ENCODE measurements at places on chromosomes 2 and 18. TPM values are rescaled to one million over a fixed set of nuclear protein-coding genes. Genes with fewer than 3 reads are reported as not detected.

REG3G gene
- total RNA-seq: not detected

ASPRV1 gene
- 0.15 TPM for total RNA-seq

PLGLB2 gene
- 2.1 TPM for total RNA-seq

EGR4 gene
- not detected for total RNA-seq

KATNAL2 gene
- 1.3 TPM for total RNA-seq

FBXO41 gene
- total RNA-seq: 1.2 TPM

POLE4 gene
- 45.4 TPM for total RNA-seq

IL1RL1 gene
- 44.0 TPM for total RNA-seq

GPR39 gene
- total RNA-seq: 0.20 TPM

LYG2 gene
- total RNA-seq: not detected

SAG gene
- total RNA-seq: not detected

ECEL1 gene
- not detected for total RNA-seq

C2orf78 gene
- total RNA-seq: not detected

WDR35 gene
- total RNA-seq: 8.0 TPM

OR6B2 gene
- total RNA-seq: not detected

IL1RN gene
- not detected for total RNA-seq

NCOA1 gene
- total RNA-seq: 10.9 TPM

COA5 gene
- 18.2 TPM for total RNA-seq

ANKRD30B gene
- not detected for total RNA-seq

All from endothelial cell of umbilical vein (primary cell).